ENCODE measurements at places on chromosomes 12 and 14.

DNA sequence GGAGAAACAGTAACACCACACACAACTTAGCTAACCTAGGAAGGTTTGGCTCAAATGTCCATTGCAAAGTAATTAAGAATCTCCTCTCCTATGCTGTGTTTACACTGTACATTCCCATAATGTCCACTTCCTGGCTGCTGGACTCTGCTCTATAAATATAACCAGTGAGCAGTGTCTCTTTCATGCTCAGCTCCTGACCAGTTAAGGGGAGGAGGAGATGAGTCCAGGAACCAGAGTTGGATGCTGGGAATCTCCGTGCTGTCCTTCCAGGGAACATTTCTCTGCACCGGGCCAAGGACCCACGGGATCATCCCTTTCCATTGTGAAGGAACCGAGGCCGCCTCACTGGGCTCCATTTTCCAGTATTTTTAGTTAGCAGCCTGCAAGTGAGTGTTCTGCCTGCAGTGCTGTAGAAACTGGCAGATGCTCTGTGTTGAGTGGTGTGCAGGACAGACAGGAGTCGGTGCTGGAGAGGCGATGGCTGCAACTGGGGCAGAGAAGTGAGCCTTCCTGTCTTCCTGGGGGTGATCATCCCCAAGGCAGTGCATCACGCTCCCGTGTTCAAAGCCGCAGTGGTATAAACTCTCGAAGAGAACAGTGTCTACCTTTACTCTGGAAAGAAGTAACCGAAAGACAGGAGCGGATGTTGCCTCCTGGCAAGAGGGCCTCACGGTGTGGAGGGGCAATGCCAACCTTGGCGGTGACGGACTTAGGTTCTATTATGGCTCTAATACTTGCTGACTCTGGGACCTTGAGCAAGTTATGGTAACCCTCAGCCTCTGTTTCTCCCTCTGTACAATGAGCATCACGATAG, 195.5 kb downstream of the CACNA1C start:
- DNase-seq: no peak

DNA sequence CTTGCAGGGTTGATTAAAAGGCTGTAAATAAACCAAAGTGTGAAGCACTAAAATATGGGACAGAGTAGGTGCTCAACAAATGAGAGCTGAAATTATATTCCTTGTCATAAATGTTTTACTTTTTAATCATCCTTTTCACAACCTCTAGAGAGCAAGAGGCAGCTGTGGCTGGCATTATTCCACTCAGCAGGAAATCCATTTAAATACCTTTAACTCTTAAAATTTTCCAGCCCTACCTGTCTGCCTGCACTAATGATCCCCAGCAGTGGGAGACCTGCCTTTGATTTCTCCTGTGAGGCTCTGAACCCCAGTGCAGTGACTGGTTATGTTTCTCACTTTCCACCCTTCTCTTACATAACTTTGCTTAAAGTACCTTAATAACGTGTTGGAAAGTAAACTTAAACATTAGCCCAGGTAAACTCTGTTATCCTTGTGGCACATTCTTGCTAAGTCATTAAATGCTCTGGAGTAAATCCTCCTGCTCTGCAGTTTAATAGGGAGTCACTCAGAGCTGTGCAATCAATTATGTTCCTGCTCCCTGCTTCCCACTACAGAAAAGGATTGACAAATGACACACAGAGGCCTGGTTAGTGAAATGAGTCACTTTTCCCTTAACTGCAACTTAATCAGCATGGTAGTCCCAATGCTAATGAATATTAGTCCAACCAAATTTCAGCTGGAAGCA, 755.7 kb upstream of the USP15 start:
- DNase-seq: no peak

DNA sequence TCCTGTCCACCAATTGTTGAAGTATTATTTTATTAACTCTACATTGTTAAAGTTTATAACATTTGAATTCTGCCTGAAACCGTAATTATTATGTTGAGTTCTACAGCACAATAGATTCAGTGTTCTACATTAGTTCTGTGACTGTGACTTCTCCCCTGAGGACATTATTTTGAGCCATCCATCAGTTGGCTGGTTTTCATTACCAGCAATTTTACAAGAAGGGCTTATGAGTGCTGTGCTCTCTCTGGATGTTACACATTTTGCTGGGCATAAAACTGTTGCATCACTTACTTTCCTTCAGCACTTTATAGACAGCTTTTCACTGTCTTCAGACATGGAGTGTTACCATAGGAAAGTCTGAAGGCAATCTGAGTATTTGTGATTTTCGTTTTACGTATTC, 118.2 kb upstream of the KITLG start:
- no peak for DNase-seq

DNA sequence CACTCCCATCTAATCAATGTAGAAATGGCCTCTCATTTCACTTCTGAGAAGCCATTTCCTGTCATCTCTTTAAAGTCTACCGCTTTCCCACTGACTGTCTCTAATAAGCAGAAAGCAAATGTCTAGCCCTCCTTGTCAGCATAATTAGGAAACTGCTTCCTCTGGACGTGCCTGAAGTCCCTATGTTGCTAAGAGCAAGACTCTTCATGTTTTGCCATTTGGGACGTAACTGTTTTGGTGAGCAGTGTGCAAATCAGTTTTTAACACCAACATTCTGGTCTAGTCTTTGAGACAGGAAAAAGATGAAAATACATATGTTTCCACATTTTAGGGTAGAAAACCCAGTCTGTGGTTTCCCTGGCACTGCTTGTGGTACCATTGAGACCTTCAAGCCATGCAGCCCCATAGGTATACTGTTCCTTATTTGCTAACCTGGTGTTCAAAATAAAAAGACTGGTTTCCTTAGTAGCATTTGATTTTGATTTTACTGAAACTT, 22.2 kb downstream of the IFNG start:
- DNase-seq: no peak

- DNase-seq: no peak
Observed at GRCh38 chr12:119780786-119781434, 96.2 kb downstream of the CIT start.

DNA sequence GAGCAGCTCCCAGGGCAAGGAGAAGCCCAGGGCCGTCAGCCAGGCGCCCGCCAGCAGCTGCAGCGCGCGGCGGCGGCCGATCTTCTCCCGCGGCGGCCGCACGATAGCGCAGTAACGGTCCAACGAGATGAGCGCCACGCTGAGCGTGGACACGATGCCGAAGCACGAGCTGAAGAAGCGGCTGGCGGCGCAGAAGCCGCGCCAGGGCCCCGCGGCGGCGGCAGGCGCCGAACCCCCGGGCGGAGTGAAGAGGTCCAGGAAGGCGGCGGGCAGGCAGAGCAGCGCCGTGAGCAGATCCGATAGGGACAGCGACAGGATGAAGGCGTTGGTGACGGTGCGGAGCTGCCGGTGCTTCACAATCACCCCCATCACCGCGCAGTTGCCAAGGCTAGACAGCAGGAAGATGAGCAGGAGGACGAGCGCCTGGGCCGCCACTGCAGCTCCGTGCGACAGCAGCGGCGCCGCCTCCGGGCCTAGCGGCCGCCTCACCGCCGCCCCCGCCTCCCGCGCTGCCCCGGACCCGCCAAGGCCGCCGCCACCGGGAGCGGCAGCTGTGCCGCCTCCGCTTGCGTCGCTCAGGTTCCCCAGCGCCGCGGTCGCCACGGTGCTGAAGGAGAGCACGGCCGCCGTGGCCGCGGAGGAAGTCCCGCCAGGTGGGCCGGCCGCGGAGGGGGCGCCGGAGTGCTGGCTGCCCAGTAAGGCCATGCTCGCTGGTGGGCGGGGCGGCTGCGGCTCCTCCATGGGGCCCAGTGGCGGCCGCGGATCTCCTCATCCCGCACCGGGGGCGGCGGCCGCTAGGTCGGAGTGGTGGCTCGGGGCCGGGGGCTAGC, 479 bp downstream of the GPR135 start:
- DNase-seq: no peak

DNA sequence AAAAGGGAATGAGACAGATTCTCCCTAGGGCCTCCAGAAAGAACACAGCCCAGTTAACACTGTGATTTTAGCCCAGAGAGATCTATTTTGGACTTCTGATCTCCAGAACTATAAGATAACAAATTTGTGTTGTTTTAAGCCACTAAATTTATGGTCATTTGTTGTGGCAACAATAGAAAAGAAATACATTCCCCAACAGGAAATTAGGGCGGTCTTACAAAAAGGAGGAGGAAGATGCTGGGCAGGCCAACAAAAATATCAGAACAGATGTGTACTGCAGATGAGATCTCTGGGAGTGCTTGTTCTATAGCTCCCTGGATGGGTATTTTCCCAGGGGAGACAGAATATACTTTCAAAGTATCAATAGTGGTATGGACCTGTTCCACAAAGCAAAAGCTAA, 32.0 kb upstream of the SOCS2 start:
- no peak for DNase-seq

GRCh38 chr14:51663783-51664326, 12.1 kb downstream of the FRMD6 start:
- DNase-seq: no peak

GRCh38 chr12:70920891-70921290, 353 bp upstream of the PTPRR start:
- no peak for DNase-seq

GRCh38 chr12:109014984-109015765, 5.7 kb downstream of the SVOP start:
- DNase-seq: no peak

- no peak for DNase-seq
Observed at GRCh38 chr14:103624860-103625259, 4.2 kb upstream of the KLC1 start.

GRCh38 chr12:50043854-50044253, 13.5 kb upstream of the ASIC1 start:
- no peak for DNase-seq

- peak; percentile 100 for DNase-seq
Observed at GRCh38 chr12:62260733-62261683, 804 bp downstream of the USP15 start.

DNA sequence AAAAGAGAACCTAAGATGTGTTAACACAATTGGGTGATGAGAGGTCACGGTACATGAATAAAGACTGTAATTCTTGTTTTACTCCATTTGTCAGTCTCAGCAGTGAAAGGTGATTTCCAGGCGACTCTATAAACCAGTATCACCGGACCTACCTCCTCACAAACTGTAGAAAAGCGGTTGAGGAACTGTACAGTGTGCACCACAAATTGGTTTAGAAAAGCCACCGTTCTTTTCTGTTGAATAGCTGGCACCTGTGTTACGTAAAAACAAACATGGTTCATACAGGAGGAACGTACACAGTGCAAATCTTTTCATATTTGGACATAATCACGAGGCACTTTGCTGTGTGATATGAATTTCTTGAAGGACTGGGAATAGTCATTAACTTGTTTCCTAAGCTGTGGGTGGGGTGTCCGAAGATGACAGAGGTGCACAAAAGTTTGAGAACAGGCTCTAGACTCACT, 663 bp downstream of the WASHC3 start:
- peak; percentile 48 for DNase-seq

DNA sequence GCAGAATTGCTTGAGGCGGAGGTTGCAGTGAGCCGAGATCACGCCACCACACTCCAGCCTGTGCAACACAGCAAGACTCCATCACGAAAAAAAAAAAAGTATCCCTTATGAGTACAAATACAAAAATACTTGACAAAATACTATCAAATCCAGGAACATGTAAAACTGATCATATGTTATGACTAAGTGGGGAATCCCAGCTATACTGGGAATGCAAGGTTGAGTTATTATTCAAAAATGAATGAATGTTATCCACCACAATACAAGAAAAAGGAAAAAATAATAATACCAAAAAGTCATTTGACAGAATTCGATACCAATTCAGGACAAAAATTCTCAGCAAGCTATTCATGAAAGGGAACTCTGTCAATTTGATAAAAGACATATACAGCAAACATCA, 32.6 kb downstream of the MOK start:
- no peak for DNase-seq

GRCh38 chr12:25759752-25760151, 198.7 kb upstream of the RASSF8 start:
- no peak for DNase-seq

- DNase-seq: peak; percentile 66
Observed at GRCh38 chr12:117854339-117855012, 114.3 kb downstream of the KSR2 start.

DNA sequence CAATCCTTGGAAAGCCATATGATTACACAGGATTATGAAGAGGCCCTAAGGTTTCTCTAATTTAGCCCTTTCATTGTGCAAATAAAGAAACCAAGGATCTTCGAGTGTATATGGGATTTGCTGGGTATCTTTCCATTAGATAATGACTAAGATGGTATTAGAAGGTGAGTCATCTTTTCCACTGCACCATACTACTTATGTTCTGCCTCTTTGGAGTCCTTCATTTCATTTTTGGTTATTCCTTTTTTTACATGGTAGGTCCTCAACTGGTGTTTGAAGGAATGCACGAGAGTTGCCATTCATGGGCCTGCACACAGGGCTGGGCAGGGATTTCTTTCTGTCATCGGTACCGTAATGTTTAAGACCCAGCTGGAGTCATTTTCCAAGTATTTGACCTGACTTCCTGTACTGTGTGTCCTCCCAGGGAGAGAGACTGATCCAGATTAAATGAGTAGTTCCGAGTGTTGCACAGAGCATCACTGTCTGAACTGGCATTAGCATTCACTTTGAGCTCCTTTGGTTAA, 85.7 kb downstream of the BORCS5 start:
- no peak for DNase-seq

- no peak for DNase-seq
Observed at GRCh38 chr12:79522257-79522988, 168.3 kb downstream of the PAWR start.

GRCh38 chr12:127559349-127560040, 707.5 kb upstream of the TMEM132C start:
- peak; percentile 82 for DNase-seq

DNA sequence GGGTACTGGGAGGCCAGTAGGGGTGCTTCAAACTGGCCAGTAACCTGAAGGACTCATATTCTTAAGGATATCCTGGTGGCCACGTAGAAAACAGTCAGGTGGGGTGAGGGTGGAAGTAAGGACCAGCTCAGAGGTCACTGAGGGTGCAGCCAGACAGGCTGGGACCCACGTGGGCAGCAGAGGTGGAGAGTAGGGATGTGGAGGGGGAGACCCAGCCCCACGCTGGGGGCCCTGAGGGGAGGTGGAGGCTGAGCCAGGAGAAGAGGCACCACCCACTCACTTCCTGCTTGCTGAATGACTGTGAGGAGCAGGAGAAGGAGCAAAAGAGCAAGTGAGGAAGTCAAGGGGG, 12.6 kb upstream of the SERPINA3 start:
- no peak for DNase-seq

- DNase-seq: peak; percentile 34
Observed at GRCh38 chr12:124687917-124688316, 120.5 kb upstream of the NCOR2 start.

GRCh38 chr12:101424620-101425019, 17.0 kb upstream of the ARL1 start:
- no peak for DNase-seq

DNA sequence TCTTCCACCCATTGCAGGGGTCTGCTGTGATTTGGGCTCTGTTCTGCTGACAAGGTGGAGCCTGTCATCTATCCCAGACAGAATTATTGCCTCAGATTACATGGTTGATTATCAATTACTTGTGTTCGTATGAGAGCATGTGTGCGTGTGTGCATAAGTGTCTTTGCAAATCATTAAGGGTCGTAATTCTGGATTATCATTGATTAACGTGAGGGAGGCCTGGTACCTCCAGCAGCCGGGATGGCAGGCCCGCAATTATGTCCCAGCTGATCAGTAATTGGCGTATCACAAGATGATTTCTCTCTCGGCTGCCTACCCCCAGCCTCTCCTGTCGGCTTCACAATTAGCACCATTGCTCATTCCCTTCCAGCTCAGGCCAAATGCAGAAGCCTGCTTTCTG, 29.6 kb upstream of the IRF2BPL start:
- DNase-seq: no peak

- DNase-seq: no peak
Observed at GRCh38 chr14:92173668-92174067, 51.9 kb downstream of the CPSF2 start.

- no peak for DNase-seq
Observed at GRCh38 chr14:78248501-78249090, 78.4 kb downstream of the NRXN3 start.

Data from KBM-7 (cell line).